ENCODE measurements at places on chromosomes 3 and 15.

GRCh38 chr3:72344236-72344635, 504.0 kb downstream of the SHQ1 start:
- DNase-seq: no peak

GRCh38 chr3:48945432-48945831, 26.8 kb downstream of the ARIH2 start:
- DNase-seq: no peak

DNA sequence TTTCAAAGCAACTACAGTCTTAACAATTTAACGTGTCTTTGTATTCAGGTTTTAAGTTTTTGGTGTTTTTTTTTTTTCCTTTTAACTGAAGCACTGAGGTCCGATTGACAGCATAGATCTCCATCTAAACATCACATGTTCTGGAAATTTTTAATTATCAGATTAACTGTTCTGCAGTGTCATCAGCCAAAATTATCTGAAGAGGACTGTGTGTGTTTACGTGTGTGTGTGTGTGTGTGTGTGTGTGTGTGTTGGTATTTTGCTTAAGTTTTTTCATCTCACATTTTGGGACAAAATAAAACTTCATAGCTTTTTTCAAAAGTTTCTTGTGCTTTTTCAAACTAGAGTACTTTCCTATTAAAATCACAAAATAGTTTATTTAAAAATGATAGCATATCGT, 1.8 kb downstream of the PIK3CA start:
- no peak for DNase-seq

DNA sequence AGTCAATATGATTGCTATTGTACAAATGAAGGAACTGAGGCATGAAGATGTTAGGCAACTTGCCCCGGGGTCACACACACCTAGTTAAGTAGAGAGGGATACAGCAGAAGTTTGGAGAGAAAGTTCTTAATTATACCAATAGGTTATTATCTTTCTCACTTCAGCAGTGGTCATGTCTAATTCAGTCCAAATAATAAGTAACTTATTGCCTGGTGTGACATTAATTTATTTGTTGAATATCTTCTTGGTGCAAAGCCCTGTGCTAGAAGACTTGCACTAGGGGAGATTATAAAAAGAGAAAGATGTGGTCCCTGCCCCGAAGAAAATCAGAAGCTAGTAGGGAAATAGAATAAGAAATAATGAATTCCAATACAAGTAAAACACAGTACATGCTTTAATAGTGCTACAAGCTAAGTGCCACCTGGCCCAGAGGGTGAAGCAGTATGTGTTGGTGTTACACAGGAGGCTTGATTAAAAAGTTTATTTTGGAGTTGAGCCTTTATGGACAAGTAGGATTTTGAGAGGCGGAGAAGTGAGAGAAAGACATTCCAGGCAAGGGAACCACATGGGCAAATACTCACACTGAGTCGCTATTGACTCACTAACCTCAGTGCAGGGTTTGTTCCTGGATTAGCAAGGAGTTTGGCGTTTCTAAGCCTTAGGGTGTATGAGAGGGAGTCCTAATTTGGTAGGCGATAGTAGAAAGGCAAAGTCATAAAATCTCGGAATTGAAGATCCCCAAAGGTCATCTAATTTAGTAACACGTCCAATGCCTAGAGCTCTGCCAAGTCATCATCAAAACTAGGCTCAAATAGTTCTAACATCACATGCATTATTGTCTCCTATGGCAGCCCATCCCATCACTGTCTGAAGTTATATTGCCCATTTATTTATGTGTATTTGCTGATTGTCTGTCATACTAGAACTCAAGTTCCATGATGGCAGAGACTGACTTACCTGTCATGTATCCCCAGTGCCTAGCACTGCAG, 19.2 kb upstream of the GSK3B start:
- DNase-seq: no peak

DNA sequence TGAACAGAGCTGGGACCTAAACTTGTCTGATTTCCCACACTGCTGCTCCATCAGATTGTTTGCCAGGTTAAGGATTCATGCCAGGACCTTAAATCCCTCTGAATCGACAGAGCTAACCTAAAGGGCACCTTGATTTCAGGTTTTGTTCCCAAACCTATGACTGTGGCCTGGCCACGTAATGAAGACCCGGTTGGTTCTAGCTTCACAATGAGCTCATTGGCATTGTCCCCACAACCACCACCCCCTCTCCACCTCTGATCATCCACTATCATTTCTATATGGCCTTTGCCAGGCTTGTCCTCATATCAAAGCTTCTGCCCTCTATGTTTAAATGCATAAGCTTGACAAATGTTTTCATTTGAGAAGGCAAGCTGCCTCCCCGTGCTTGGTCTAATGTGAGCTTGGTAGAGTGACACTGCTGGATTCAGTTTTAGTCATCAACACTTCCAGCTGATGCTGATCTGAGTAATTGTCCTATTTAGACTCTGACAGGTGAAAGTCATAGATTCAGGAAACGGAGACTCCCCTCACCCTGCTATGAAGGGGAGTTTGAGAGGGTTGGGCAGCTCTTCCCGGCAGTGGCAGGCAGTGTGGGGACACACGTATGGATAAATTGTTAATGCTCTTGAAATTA, 407.1 kb upstream of the CFAP20DC start:
- no peak for DNase-seq

DNA sequence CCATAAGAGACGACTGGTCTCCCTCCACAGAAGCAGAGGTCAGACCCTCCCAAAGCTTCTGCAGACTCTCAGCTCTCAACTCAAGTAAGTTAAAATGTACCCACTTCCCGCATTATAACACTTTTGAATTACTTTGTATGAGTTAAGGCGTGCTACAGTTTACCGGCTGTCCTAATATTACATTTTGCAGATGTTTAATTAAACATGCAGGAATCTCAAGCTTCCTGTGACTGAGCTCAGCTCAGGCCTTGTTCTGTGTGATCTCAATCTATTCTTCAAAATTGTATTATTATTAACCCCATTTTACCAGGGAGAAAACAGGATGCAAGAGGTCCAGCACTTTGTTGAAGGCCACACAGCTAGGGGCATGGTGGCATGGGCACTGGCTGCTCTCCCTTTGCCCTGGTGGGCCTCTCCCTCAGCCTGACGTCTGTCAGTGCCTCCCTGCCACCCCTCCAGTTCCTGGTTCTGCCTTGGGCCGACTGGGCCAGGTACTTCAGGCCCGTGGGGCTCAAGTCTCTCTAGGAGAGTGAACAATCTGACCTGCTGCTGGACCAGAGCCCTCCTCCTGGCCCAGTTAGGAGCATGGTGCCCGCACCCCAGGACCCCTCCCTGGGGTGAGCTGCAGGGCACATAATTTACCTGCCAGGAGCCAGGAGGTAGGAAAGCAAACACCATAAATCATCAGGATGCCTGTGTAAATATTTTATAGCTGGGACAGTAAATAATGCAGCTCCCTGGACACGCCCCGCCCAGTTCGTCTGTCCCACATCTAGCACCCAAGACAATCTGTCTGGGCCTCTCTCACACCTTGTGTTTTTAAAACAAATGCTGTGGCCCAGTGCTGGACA, 14.9 kb upstream of the RFT1 start:
- no peak for DNase-seq

DNA sequence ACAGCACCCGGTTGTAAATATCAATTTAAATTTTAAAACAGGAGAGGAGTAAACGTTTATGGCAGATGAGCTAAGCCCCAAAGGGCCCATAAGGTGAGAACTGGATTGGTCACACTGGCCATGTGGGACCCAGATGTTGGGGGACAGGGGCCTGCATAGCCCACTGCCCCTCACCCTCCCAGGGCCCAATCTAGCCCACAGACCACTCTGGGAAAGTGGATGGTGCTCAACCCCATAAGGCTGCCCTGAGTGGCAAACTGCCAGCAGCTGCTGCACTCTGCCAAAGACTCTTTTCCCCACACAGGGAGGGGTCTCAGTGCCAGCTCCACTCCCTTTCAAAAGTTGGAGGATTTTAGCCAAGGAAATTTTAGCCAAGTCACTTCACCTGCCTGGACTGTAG, 42.5 kb downstream of the CCDC12 start:
- DNase-seq: no peak

DNA sequence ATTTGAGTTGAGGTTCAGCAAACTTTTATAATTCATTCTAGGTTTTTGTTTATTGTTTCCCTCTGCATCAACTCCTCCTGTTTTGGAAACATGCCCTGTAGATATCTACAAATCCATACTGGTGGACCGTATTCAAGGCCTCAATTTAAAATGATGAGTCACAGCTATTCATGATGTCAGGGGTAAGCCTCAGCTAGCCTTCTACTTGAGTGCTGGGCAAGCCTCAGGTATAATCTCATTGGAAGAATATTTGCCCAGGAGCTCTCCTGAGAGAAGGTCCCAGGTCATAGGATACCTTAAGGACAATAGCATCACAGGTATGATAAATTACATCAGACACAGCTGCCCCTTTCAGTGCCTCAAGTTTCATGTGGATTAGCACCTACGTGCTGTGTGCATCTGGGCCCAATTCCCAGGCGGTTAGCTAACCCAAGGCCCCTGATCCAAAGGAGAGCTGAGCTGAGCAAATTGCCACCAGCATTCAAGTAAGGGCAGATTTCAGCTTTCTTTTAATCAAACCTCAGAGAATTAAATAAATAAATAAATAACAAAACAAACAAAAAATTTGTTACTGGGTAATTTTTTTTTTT, 87.5 kb downstream of the KCNMB2 start:
- DNase-seq: no peak
